Fibroblast of skin of abdomen (primary cell): ENCODE measurements at places on chromosomes 7 and 10.

- DNase-seq, result no peak
These were observed 147.4 kb downstream of the CXCL12 start for GRCh38 chr10:44237364-44238049.

GRCh38 chr7:98802781-98803110 is 67.1 kb downstream of the TMEM130 start:
- DNase-seq, result no peak

DNA sequence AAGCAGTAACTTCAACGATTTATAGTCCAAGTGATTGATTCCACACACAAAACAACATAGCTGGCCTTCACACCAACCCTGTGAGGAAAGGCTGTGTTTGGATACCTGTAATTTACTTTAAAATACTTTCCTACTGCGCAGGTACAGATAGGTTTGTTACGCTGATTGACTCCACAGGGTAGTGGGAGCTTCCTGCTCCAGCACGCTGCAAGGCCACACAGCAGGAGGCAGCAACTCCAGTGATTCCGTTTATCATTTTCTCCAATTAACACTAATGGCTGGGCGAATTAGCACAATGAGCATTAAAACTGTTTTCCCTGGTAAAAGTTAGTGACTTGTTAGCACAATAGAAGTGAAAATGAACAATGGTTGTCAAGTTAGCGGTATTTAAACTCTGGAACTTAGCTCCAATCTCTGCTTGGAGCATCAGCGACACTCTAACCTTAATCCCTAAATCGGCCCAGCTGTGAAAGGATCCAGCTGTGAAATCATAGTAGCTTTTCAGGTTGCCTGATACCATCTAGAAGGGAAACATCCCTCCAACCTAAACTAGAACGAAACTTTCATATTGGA is 959 bp downstream of the DCLRE1C start:
- DNase-seq, result no peak

- DNase-seq, result no peak
These were observed 105.0 kb upstream of the DGKB start for GRCh38 chr7:15007507-15007906.

- DNase-seq, result no peak
These were observed 30.0 kb downstream of the KIFBP start for GRCh38 chr10:69018613-69019012.

GRCh38 chr10:5944389-5945189 is 32.8 kb downstream of the IL15RA start:
- peak; percentile 99 for DNase-seq

DNA sequence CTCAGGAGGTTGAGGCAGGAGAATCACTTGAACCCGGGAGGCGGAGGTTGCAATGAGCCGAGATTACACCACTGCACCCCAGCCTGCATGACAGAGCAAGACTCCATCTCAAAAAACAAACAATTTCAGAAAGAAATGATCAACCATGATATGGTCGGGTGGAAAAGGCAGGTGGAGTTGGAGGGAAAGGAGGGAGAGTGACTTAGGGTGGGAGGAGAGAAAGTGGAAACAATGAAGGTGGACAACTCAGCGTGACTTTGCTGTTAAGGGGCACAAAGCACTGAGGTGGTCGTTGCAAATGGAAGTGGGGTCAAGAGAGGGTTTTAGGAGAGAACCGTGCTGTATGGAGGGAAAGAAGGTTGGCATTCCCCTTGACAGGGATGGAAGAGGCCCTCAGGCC is 30.0 kb upstream of the FXYD4 start:
- no peak for DNase-seq

DNA sequence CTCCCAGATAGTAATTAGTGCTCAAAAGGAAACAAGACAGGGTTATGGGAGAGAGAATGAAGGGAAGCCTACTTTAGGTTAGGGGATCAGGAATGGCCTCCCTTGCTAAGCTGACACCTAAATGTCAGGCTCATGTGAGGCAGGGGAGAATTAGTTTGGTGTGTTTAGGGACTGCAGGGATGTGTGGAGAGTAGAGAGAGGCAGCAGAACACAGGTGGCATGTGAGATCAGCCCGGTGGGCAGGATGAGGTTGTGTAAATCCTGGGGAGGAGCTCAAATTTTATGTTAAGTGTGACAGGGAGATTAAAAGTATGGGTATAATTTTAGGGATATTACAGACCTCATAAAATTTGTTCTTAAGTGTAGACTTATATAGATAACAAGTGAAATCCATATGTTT is 56.2 kb upstream of the ZNF438 start:
- no peak for DNase-seq

DNA sequence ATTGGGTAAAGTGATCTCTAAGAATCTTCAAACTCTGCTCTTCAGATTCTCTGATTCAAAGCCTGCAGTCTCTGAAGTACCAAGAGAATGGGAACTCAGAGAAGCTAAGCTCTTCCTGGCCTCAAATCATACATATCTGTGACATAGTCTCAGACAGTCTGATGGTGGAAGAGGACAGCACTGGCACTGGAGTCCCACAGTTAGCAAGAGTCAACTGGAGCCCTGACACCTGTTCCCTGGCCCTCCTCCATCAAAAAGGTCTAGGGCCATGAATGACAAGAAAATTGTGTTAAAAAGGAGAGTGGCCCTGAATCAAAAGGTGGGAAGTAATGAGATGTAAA is 37.7 kb downstream of the PRSS2 start:
- no peak for DNase-seq

DNA sequence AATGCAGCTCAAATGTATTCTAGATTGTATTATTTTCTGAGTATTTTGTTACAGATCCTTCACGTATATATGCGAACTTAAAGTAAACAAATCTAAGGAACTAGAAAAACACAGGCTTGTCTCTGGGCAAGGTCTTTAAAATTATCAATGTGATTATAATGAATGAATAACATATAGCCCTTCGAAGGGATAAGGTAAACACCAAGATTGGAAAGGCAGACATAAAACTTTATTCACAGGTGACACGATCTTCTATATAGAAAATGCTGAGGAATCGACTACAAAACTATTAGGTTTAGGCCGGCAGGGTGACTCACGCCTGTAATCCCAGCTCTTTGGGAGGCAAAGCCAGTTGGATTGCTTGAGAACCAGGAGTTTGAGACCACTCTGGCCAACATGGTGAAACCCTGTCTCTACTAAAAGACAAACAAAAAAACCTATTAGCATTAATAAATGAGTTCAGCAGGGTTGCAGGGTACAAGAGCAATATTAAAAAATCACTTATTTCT is 80.4 kb downstream of the CNNM2 start:
- no peak for DNase-seq

DNA sequence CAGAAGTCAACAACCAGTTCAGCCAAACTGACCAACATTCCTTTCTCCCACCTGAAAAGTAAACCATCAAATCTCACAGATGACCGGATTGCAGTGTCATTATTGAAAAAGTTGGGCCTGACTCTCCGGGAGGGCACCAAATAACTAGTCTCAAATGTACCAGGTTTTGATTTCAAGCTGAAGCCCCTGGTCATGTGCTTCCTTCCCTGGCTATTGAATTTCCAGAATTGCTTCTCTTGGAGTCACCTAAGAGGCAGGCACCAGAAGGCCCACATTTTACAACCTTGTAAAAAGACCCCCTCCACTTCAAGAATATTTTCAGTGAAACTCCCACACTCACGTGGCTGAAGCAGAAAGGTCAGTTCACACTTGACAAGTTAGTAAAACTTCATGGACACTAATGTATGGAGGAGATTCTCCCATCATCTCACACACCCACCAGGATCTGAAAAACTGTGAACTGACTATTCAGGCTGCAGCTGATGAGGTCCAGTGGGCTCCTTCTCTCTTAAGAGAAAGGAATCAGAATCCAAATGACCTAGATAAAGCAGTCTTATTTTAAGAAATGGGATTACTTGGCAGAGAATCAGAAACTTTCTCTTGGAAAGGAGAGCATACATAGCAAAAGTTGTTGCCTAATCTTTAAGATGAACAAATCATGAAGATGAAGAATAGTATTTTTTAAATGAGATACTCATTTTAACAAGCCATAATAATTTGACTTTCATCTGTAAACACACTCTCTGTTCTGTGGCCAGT is 53.6 kb downstream of the DLD start:
- no peak for DNase-seq

DNA sequence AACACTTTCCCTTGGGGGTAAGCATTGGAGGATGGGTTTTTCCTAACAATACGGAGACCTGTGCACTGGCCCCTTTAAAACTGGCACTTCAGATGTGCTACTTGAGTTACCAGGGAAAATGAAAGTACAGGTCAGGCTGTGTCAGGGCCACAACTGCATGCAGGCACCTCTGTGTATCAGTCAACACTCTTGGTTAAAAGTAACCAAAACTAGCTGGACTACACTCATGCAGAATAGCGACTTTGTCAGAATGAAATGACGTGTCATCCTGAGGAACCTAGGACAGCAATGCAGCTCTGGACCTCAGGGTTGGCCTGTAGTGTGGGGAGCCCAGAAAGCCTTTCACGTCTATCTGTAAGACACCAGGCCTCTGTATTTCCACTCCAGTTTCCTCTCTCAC is 33.8 kb upstream of the SMKR1 start:
- DNase-seq, result no peak

GRCh38 chr7:158017111-158018097 is 570.2 kb downstream of the PTPRN2 start:
- DNase-seq, result no peak

- DNase-seq, result no peak
These were observed 134.8 kb upstream of the LAMB4 start for GRCh38 chr7:108265007-108265406.

GRCh38 chr7:99539213-99539811 is 12.6 kb downstream of the FAM200A start:
- DNase-seq, result no peak

DNA sequence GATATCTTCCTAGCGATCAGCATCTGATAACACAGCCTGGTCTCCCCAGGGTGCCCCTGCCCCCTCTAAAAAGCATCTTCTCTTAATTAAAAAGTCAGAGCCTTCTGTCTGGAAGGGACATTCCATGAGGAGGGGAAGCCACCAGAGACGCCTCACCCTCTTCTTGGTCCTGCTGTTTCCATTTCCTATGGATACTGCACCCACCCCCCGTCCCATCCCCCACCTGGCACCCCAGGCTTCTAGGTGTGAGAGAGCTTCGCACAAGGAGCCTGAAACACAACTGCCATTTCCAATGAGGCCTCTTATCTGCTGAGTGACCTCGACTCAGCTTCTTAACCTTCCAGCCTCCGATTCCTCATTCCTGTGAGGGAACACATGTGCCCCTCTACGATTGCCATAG is 51.4 kb downstream of the COL13A1 start:
- DNase-seq, result no peak

- DNase-seq, result no peak
These were observed 304.5 kb upstream of the IMMP2L start for GRCh38 chr7:111866787-111867186.

- peak; percentile 16 for DNase-seq
These were observed 18.4 kb upstream of the SORCS3 start for GRCh38 chr10:104622598-104623209.

DNA sequence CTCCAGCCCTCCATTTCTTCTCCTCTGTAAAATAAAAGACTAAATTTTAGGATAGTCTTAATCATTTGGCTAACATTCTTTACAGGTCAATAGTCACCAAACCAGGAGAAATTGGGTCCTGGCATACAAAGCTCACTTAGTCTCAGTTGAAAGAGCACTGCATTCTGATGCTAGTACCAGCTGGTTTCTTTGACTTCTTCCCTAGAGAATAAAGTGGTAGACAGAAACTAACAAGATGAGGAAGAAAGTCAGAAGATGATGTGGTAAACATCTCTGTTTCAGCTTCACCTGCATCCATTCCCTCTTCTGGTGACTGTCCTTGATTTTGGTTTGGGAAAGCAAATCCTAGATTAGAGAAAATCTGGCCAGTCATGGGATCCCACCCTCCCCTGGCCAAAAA is 37.2 kb downstream of the NKX2-3 start:
- no peak for DNase-seq

DNA sequence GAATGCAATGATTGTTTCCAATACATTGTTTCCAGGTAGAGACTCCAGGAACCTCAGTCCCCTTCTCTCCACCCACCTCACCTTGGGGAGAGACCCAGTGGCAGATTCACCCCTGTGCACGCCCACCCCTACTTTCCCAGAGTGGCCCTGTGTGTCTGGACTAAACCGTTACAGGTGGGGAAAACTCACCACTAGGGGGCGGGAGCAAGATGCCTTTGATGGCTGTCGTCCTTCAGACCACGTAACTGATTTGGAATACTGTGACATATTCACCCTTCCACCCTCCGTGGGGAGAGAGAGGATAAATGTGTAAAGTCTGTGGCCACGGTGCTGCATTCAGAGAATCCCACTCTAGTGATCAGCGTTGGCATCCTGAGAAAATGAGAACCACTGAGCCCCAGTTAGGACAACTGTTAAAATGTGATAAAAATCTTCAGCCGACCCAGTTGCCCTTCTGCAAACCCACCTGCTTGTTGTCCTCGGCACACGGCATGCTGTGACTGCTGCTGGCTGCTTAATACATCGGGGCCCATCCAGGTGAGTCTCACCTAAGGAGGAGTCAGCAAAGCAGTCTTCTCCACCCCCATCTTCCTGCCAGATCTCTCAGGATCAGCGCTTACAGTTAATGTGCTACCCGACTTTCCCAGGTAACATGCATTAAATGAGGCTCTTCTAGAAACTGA is 41.5 kb upstream of the NMT2 start:
- peak; percentile 68 for DNase-seq

GRCh38 chr10:44963772-44964633 is 4.4 kb downstream of the RASSF4 start:
- DNase-seq, result no peak

- no peak for DNase-seq
These were observed 44.4 kb downstream of the SCD start for GRCh38 chr10:100391163-100392002.

GRCh38 chr7:3312583-3312982 is 11.5 kb downstream of the SDK1 start:
- no peak for DNase-seq

GRCh38 chr10:120606051-120606764 is 149.2 kb downstream of the PLPP4 start:
- no peak for DNase-seq

GRCh38 chr7:100640517-100641440 is 573 bp downstream of the TFR2 start:
- no peak for DNase-seq
